Astrocyte (in vitro differentiated cells and primary cell): ENCODE measurements at places on chromosomes 2 and 18.

DNA sequence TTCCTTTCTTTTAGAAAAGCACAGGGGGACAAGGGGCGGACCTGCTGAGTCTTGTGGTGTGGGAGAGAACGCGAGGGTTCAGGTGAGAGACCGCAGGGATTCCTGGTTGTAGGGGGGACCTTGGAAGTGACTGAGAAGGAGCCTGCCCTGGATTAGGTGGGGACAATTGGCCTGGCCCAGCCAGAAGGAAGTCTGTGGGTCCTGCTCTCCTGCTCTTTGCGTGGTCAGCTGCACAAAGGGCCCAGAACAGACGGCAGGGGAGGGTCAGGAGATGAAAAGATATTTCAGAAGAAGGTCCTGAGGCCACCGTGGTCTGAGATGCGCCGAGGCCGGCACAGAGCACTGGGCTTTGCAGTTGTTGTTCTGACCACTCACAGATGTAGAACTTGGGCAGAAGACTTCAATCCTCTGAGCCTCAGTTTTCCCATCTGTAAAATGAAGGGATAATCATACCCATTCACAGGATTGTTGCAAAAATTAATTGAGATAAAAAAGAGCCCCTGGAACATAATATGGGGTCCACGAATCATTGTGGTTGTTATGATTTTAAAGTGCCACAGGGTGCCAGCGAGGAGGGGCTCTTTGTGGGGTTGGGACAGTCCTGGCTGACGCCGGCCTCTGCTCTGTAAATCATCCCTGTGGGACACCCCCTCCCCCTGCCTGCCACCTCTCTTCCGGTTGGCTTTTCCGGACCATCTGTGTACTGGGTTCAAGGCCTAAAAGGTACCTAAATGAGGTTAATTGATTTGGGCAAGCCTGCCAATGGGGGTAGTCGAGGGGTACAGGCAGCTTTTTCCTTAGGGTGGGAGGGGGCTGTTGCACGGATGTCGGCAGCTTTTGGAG, 1.8 kb downstream of the LPIN1 start:
- DNase-seq, result no peak

DNA sequence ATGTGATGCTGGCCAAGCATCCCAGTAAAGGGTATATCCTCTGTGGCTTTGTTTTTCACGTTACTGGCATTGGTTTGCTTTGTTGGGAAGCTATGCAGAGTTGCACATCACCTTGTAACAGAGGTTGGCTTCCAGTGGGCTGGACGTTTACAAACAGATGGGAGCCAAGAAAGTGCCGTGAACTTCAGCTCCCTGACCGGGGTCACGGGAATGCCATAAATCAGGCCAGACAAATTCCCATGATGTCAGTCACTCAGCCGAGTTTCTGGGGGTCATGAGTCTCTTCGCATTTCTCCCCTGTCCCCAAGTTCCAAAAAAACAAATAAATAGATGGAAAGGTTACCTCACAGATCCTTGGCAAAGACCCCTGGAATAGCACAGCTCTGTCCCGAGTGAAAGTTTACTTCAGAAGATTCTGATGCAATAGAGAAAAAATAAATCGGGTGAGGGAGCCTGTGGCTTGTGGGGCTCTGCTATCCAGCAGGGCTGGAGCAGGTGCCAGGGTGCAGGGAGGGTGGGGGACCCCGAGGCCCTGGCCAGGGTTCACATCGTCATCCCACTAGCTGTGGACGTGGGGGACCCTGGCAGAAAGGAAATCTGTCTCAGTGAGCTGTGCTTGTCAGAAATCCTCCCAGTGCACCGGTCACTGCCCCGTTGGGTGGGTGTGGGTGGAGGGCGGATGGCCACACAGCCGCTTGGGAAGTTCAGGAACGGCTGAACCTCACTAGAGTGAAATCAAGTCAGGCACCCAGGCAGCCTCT, 27.8 kb downstream of the TWIST2 start:
- DNase-seq, result no peak

GRCh38 chr18:71168557-71169145, 879.8 kb downstream of the SOCS6 start:
- DNase-seq, result no peak

DNA sequence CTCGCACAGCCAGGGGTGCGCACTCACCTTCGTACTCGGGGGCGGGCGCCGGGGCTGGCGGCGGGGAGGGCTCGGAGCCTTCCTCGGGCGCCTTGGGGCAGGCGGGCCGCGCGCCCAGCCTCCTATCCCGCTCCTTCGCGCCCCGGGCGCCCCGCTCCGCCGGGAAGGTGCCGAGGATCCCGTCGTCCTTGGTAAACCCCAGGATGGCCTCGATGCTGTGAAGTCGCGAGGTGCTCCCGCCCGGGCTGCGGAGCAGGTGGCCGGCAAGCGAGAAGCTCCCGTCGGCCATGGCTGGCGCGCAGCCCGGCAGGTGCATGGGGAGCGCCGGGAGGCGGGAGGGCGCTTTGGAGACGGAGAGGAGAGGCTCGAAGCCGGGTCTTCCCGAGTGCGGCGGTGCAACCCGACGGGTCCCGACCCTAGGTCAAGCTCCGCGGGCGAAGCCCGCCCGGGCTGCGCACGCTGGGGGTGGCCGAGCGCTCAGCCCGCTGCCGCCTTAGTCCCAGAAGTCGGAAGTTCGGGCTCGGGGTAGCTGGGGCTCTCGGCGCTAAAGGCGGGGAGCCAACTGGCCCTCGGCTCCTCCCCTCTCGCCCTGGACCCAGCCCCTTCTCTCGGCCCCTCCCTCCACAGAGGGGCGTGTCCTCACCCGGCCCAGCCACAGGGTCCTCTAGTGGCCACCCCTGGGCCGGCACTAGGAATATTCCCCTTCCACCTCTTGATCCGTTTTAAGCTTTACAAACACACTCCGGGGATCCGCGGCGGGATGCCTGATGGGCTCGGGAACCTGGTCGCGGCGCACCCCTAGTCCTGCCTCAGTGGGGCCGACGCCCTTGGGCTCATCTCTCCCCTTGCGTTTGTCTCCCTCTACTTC, at the start of gene RAX:
Gene RAX, minus strand, starts transcription at position 564 of the 868 bp plus-strand sequence. Its CDS starts 248 bp downstream, at position 316.
- no peak for DNase-seq

- DNase-seq, result no peak
Observed at GRCh38 chr2:9002637-9003365, 683 bp downstream of the MBOAT2 start.

GRCh38 chr18:31206787-31207381, 44.2 kb upstream of the DSC1 start:
- peak; percentile 73 for DNase-seq

- peak; percentile 0 for DNase-seq
Observed at GRCh38 chr18:42839408-42839807, 276.1 kb downstream of the RIT2 start.

DNA sequence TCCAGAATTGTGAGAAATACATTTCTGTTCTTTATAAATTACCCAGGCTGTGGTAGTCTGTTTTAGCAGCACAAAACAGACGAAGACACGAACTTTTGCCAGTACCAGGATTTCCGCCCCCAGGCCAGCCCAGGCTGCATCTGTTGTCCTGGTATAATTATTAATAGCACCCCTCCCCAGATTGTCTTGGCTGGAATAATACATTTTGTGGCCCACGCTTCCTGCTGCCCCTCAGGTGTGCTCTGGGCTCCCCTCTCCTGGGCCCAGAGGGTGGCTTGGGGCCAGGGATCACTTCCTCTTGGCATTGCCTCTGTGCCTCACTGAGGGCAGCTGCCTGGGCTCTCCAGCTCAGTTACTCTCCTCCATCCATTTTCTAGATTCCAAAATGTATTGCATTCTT, 102.1 kb upstream of the HS6ST1 start:
- DNase-seq, result no peak

DNA sequence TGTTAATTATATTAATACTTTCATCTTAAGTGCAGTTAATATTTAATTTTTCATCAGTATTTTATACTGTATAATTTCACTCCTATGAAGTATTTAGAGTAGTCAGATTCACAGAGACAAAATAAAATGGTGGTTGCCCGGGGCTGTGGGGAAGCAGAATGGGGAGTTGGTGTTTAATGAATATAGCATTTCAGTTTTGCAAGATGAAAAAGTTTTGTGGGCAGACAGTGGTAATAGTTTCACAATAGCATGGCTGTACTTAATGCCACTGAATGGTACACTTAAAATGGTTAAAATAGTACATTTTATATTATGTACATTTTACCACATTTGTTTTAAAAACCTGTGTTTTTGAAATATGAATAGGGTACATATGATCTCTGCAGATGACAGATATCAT, 31.2 kb downstream of the CFAP221 start:
- no peak for DNase-seq

GRCh38 chr2:176297067-176297466, 27.8 kb downstream of the MTX2 start:
- DNase-seq, result no peak

GRCh38 chr2:25018681-25019080, 23.2 kb upstream of the EFR3B start:
- DNase-seq, result no peak

- DNase-seq, result no peak
Observed at GRCh38 chr2:136000502-136000901, 15.1 kb upstream of the DARS1 start.

GRCh38 chr2:79993144-79993543, 311.4 kb downstream of the LRRTM1 start:
- DNase-seq, result peak; percentile 18
